ENCODE measurements at places on chromosomes 2 and 18.

DNA sequence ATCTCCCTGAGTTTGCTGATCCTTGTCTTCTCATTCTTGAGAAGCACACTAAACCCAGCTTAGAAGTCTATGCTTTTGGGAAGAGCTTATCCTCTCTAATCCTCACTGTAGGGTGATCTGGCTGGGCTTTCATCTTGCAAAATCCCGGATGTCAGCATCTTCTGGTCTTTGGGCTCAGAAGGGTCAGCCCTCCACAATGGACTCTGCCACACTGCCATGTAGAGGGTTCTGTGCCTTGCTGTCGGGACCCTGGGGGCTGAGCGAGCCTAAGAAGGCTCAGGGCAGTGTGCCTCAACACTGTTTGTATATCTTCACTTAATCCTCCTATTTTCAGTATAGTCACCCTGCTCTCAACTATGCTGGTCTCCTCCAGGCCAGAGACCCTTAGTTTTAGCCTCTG lies 102.3 kb downstream of the TGIF1 start:
- DNase-seq: no peak

- DNase-seq: no peak
Observed at GRCh38 chr2:173983391-173983871, 18.3 kb upstream of the SP3 start.

GRCh38 chr2:37085731-37086147 lies 1.4 kb downstream of the GPATCH11 start:
- no peak for DNase-seq

- DNase-seq: no peak
Observed at GRCh38 chr18:76388261-76388660, 106.8 kb downstream of the ZNF516 start.

- DNase-seq: no peak
Observed at GRCh38 chr2:206230060-206230762, 44.3 kb upstream of the ZDBF2 start.

DNA sequence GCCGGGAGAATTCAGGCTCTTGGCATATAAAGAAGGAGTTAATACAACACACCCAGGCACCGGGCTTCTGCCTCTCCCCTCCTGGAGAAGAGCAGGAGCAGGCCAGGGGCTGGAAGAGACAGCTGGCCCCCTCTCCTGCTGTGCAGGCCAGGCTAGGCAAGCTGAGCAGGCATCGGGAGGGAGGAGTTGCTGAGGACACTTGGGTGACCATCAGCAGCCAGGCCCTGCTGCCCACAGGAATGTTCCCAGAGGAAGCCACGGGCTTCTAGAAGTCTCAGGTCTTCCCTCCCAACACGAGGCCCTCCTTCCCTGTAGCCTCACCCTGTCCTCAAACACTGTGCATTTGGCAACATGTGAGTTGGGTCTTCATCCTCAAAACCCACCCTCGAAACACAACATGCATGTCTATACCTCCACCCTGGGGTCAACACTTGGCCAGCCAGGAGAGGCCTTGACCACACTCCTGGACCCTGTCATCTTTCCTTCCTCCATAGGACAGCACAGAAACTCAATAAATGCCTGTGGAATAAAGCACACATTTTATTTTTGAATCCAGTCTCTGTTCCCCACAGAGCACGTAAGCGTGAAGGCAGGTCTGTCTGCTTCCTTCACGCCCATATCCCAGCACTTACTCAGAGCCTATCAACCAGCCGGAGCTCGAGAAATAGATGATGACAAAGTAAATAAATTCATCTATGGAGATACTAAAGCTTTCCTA lies 433.8 kb upstream of the ID2 start:
- DNase-seq: no peak

DNA sequence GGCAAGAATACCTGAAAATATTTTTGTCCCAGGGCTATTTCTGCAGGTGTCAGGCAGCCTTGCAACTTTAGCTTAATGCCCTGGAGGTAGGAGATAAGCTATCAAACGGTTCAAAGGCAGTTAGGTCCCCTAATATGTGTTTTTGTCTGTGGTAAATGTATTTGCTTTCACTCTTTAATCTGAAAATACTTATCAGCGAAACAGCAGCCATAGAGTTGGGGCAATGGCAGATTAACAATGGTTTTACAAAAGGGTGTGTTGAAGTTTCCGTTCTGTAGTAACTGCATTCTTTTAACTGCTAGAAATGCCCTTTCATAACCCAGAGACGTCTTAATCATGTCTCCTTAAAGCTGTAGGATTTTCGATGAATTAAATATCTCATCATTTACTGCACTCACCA lies 265.0 kb upstream of the TRIB2 start:
- DNase-seq: no peak

DNA sequence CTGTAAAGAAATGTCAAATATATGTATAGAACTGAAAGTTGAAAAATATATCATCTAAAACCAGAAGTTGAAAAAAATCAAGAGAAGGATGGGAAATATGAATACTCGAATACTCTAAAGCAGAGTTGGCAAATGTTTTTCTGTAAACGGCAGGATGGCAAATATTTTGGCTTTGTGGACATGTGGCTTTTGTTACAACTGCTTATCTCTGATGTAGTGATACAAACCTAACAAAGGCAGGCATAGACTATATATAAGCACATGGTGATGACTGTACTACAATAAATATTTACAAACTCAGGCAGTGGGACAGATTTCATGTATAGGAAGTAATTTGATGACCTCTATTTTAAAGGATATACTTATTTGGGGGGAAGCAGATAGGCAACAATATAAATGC lies 224.6 kb upstream of the LRRTM4 start:
- no peak for DNase-seq

All from upper lobe of right lung (tissue), 1 donor.